NCI-H226 (cell line): ENCODE measurements at places on chromosomes 7 and 10.
A peak's percentile ranks its signal among the peaks of the same experiment; 100 is the strongest.

- peak; percentile 18 for DNase-seq
Measured at GRCh38 chr10:102004376-102004775, 51.6 kb downstream of the ARMH3 start.

DNA sequence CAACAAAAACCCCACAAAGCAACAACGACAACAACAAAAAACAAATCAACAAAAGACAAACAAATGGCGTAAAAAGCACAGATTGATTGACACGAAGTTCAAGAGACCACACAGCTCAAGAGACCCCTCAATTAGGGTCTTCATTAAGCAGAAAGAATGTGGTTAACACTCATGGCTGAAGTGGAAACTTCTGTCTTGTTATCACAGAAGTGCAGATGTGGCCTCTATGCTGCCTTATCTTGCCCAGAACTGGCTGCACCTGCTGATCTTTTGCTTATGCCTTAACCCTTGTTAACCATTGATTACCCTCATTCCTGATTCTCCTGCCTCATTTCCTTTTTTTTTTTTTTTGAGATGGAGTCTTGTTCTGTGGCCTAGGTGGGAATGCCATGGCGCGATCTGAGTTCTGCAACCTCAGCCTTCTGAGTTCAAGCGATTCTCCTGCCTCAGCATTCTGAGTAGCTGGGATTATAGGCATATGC is 3.5 kb upstream of the DAGLB start:
- DNase-seq: no peak

- DNase-seq: peak; percentile 37
Measured at GRCh38 chr10:60312818-60313588, 76.7 kb downstream of the ANK3 start.

GRCh38 chr10:93821051-93821772 is 63.5 kb downstream of the LGI1 start:
- DNase-seq: no peak

DNA sequence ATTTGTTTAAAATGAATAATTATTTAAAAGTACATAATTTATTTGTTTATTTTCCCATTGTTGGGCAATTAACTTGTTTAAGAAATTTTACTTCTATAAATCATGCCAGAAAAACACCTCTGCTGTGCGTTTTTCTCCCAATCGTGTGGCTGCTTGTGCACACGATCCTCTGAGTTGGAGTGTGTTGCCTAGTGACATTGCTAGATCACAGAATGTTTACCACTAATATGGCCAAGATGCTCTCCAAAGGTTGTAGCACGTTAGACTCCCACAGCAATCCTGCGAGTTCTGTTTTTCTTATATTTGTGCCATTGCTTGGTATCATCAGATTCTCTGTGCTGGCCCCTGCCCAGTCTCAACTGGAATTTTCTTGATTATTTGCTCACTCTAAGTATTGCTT is 207.1 kb upstream of the ADCY1 start:
- DNase-seq: no peak

DNA sequence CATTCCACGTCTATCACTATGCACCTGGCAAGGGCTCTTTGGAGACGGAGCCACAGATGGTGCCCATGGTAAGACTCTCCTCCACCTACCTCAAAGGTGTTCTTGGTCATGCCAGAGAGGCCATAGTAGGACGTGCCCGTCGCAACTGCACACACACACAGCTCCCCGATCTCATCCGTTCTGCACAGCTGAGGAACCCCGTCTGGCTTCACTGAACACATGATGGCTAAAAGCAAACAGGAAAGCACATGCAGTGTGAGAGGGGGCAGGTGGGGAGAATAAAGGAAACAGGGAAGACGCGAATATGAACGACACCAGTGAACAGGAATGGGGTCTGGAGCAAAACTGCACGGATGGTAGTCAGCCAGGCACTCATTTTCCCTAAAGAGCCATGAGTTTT is 230.9 kb downstream of the ZMYND11 start:
- no peak for DNase-seq

- DNase-seq: peak; percentile 69
Measured at GRCh38 chr10:101602761-101603398, 14.8 kb downstream of the DPCD start.

DNA sequence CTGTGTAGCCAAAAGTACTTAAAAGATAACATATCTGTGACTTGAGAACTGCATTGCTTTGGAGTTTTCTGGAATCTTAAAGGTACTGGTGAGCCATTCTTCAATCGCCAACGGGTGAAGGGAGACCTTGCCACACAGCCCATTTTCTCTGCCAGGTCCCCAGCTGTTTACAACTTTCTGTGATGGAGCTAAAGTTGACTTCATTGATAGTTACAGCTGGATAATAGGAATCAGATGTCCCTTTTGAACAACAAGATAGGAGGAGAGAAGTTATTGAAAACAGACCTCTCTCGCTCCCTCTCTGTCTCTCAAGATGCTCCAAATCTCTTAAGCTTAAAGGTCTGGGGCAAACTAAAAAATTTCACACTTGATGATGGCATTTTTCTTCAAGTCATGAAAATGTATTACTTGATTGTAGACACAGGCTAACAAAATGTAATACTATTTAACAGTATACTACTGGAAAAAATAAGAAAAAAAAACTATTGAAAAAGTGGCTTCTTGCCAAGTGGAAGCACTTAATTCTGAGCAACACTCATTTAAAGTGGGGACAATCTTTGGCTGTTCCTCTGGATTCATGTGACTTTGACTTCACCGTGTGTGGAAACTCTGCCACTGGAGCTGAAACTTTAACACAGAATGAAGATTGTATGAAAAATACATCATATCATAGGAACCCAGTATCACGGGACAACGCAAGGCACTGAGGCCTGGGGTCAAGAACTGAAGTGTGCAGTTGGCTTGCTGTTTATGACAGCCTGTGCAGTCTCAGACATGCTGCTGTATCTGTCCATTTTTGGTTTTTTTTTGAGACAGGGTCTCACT is 78.4 kb upstream of the AFAP1L2 start:
- no peak for DNase-seq

DNA sequence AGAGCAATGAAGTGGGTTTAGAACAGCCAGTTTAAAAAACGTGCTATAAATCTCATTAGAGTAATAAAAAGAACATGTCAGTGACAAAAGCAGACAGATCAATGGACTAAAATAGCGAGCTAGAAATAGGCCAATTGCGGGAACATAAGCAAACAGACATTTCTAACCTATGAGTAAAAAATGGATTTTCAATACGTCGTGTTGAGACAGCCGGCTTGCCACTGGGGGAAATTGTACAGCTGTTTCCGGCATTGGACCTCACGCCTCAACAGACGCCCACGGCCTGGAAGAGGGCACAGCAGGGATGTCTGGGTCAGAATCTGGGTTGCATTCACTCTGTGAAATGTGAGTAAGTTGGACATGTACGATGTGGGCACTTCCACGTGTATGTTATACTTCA is 92.9 kb downstream of the SVOPL start:
- no peak for DNase-seq

- DNase-seq: no peak
Measured at GRCh38 chr7:128163473-128163872, 77.6 kb upstream of the LEP start.

GRCh38 chr7:5590596-5591277 is 167.1 kb upstream of the TNRC18 start:
- no peak for DNase-seq

GRCh38 chr7:101582971-101583370 is 46.1 kb downstream of the MYL10 start:
- no peak for DNase-seq

DNA sequence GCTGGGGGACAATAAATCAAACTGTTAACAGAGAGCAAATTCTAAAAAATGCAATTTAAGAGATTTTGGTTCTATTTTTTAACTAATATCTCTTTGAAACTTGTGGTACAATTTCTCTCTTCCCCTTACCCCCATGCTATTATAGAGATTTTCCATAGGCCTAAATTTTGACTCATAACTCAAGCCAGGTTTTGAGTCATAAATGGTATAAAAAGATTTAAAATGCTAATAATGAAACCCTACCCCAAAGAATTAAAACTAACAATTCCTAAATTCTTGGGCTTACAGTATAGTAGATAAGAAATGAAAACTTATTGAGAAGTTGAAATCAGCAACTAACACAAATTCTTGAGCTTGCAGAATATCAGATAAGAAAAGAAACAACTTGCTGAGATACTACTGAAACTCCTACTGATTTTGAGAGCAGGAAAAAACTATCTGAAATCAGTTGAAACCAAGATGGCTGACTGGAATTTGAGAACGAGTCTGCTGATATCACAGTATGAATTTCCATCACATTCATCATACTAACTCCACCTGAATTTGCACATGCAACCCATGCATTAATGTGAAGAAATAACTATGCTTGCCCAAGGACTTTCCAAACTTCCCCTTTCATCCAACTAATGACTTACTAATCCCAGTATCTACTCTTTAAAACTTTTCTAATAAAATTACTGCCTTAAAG is 36.3 kb downstream of the POT1 start:
- DNase-seq: no peak

DNA sequence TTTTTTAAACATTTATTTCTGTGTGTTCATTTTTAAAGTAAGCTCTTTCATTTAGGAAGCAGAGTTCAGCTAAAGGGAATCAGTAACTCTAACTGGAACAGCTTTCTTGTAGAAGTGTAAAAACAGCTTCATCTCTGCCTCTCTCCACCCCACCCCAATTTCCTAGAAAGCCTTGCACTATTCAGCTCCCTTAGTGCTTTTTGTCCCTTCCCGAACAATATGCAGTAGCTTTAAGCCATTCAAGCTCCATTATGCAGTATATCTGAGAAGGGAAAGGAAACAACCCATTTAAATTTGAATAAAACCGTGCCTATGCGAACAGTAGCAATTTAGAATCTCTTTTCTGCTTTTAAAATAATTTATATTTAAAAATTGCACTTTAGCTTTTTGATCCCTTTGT is 134.5 kb downstream of the TRIL start:
- no peak for DNase-seq

DNA sequence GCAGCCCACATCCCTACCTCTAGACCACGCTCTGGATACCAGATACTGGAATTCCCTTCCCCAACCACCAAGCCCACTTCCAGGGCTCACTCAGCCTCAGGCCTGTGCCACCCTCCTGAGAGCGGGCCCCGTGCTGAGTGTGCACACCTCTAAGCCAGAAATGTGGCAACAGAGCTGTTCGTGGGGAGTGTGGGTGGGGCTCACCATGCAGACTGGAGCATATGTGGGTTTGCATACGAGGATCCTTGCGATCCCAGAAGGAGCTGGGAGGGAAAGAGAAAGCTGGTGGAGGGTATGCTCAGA is 13.0 kb upstream of the LIMK1 start:
- DNase-seq: no peak

GRCh38 chr7:80488406-80488805 is 23.5 kb downstream of the GNAT3 start:
- no peak for DNase-seq

- DNase-seq: no peak
Measured at GRCh38 chr10:14116021-14116420, 214.7 kb downstream of the FRMD4A start.

GRCh38 chr7:94655126-94655847 is 646 bp downstream of the SGCE start:
- peak; percentile 25 for DNase-seq

GRCh38 chr10:102630663-102631062 is 13.6 kb upstream of the TRIM8 start:
- DNase-seq: no peak

- DNase-seq: peak; percentile 57
Measured at GRCh38 chr7:30740417-30741181, 11.3 kb upstream of the INMT start.

DNA sequence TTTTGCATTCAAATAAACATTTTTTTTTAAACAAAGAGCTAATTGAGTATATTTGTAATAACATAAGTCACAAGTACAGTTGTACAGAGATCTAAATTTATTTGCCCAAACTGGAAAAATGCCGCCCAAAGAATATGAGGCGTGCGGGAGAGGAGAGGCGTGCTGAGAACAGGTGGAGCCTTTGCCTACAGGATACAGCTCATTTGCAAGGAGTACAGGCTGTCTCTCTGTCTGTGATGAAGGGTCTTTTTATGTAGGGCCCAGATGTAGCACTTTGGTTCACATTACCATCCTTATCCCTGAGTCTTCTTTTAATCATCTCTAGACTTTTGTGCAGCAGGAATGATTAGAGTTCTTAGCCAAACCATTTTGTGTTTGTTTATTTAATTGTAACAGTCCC is 58.2 kb downstream of the POU6F2 start:
- DNase-seq: no peak

GRCh38 chr7:133545618-133546017 is 292.7 kb downstream of the EXOC4 start:
- peak; percentile 74 for DNase-seq

- no peak for DNase-seq
Measured at GRCh38 chr10:72626444-72626754, 520 bp upstream of the MICU1 start.

DNA sequence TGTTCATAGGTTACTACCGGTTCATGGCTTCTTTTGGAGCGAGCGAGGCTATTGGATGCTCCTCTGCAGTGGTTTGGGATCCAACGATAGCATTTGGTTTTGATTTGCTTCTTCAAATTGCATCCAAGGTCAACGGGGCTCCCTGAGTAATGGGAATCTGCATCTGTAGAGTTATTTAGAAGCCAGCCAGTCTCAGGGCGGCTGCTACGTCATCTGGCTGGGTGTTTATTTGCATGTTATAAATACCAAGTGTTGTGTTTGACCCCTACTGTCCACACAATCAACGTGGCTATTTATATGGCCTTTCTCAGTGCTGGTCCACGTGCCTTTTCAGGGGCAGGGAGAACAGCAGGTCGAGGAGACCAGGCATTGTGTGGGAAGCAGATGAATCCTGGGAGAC is 137.7 kb downstream of the PRPF18 start:
- DNase-seq: no peak

- no peak for DNase-seq
Measured at GRCh38 chr10:130409331-130409730, 273.1 kb downstream of the GLRX3 start.

DNA sequence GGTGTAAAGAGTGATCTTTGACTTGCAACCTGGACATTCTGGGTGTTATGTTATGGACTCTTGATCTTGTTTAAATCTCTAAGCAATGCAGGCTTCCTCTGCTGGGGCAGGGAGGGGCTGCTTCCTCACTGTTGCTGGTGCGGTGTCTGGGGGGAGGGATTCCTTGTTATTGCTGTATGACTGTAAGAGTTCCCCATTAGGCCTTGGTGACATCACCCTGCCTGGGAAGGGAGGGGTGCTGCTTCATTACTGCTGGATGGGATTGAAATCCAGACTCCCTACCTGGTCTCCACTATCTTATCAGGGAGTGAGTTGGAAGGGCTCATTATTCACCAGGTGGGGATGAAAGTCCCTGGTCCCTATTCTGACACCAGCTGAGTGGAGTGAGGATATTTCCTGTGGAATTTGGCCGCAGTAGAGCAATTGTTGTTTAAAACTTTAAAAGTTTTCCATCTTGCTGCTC is 8.8 kb downstream of the OGDH start:
- DNase-seq: peak; percentile 43
